Astrocyte (in vitro differentiated cells and primary cell): ENCODE measurements at places on chromosomes 1 and 21.
A peak's percentile ranks its signal among the peaks of the same experiment; 100 is the strongest.

- no peak for DNase-seq
- H3K27ac ChIP-seq = no peak overlapping the region
- H3K36me3 ChIP-seq = no peaks in the 10 kb centered on the region
- H3K4me1 ChIP-seq = peaks cover 34% of the 10 kb centered on the region
Observed at GRCh38 chr1:214524824-214525223, 26.6 kb downstream of the PTPN14 start.

DNA sequence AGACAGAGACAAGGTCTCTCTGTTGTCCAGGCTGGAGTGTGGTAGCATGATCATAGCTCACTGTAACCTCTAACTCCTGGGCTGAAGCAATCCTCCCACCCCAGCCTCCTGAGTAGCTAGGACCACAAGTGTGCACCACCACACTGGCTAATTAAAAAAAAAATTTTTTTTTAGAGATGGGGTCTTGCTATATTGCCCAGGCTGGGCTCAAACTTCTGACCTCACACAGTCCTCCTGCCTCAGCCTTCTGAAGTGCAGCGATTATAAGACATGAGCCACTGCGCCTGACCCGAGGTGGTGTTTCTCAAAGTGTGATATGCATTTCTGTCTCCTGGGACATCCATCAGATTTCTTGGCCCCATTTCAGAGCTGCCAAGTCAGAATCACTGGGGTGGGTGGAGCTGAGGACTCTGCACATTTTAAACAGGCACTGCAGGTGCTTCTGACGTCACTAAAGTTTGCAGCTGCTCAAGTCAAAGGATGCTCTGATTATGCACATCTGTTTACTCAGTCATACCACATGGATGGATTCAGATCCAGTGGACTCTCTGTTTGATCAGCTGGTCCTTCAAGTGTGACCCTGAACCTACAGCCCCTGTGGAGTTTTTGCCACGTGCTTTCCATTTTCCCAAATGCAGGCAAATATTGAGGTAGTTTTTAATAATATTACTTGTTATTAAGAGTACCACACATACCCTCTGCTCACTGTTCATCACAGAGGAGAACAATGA is 21.4 kb downstream of the TGFB2 start:
- no peak for DNase-seq
- peaks cover 54% of the 10 kb centered on the region for H3K4me1 ChIP-seq
- no peak overlapping the region for H3K27ac ChIP-seq
- H3K36me3 ChIP-seq = peaks cover 25% of the 10 kb centered on the region
- no peak overlapping the region for H3K4me3 ChIP-seq
- H3K27me3 ChIP-seq = no peaks in the 10 kb centered on the region

DNA sequence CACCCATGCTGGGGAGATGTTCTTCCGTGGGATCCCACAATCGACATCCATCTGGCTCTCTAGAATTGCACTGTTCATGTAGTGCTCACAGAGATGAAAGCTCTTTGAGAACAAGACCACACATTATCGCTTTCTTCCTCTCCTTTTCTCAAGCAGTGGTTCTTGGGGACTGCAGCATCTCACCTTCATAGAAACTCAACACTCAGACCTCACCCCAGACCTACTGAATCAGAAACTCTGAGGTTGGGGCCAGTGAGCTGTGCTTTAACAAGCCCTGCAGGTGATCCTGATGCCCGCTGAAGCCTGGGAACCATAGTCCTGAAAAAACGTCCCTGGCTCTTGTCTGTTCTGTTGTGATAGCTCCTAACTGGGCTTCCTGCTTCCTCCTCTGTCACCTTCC is 251.3 kb upstream of the FGGY start:
- H3K4me3 ChIP-seq = no peak overlapping the region
- H3K27me3 ChIP-seq = no peaks in the 10 kb centered on the region
- H3K36me3 ChIP-seq = no peaks in the 10 kb centered on the region
- DNase-seq = no peak

DNA sequence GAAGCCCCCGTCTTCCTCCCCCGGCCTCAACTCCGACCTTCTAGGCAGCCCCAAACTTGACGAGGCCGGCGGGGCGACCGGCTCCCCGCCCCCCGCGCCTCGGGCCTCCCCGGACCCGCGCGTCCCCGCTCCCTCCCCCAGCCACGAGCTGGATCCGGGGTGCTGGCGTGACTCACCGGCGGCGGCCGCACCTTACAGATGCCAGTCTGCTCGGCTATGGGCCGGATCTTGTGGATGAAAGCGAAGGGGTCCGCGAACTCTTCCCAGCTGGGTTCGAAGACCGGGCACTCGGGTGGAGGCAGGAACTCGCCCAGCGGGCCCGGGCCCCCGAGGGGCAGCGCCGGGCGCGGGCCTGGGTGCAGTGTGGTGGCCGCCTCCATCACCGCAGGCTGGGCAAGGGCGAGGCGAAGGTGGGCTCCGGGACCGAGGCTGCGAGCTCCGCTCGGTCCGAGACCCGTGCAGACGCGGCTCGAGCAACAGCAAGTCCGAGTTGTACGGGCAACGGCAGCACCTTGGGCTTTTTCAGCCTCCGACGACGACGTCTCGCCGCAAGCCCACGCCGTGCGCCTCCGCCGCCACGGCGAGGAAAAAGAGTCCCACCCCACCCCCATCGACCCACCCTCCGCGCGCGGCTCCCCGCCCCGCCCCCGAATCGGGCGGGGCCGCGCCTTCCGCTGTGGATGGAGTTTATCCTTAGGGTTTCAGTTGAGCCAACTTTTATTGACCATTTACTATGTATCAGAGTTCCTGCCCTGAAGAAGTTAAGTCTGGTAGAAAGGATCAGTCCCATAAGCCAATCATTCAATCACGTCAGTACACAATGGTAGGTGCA is at the start of gene KDM5B:
Gene KDM5B (minus strand): TSS at position 496 of the 832 bp plus-strand sequence. CDS start 116 bp downstream, at position 380.
- peak within 1 kb of the TSS; percentile 90 for H3K4me3 ChIP-seq
- H3K4me1 ChIP-seq = peaks cover 29% of the 10 kb centered on the region
- no peaks in the 10 kb centered on the region for H3K36me3 ChIP-seq
- H3K27me3 ChIP-seq = no peaks in the 10 kb centered on the region
- peak within 1 kb of the TSS; percentile 91 for H3K27ac ChIP-seq
- peak; percentile 62 for DNase-seq

DNA sequence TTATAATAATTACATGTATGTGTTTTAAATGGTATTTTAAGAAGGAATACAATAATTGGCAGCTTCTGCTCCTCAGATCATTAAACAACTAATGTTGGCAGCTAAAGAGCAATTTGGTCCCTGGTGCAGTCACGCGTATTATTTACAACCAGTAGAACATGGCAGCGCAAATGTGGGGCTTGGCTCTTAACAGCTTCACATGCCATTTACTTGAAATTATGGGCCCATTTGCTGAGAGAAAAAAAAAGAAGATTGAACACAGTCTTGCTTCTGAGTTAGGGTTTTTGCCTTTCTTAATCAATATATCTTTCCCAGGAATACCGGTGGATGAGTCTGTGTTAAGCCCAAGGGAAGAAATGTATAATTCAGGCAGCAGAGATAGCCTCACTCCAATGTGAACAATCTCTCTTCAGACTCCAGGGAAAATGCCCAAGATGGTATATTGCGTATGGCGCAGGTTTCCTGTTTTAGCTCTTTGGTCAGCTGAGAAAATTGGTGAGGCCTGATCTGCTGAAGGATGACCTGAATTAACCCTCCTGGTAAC is 174.5 kb downstream of the DISC1 start:
- H3K4me3 ChIP-seq = no peak overlapping the region
- peaks cover 10% of the 10 kb centered on the region for H3K4me1 ChIP-seq

DNA sequence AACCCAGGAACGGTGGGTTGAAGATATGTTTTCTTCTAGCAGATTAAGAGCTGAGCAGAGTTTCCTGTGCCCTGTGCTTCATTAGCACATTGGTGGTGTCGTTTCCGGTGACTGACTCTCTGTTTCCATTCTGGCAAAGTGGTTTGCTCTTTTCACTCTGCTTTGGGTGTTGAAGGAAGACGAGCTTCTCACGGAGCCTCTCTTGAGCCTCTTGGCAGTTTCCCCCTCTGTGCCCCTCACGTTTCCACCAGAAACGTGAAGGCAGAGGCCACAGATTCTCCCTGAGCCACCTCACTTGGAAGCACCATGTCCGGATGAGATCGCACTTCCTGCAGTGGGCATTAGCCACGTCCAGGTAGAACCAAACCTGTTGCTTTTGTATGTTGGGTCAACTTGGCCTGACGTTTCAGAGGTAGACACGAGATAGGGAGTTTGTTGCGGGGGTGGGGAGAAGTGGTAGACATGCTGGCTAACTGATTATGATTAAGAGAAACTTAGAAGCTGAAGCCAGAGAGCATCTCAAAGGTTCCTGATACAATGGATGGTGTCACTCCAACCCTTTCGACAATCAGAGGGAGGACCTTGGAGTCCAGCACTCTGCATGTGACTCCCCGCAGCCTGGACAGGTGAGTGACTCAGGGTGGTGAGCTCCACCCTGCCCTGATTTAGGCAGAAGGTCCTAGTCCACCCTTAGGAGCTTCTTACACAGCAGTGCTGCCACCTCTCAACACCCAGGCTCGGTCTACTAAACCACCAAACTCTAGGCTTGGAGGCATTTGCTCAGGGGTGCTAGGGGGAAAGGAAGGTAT is at the start of gene LAX1:
Gene LAX1 (plus strand): TSS at position 155 of the 809 bp plus-strand sequence. CDS start 383 bp downstream, at position 538.
- no peak within 1 kb of the TSS for H3K4me3 ChIP-seq
- no peaks in the 10 kb centered on the region for H3K4me1 ChIP-seq
- DNase-seq = no peak

DNA sequence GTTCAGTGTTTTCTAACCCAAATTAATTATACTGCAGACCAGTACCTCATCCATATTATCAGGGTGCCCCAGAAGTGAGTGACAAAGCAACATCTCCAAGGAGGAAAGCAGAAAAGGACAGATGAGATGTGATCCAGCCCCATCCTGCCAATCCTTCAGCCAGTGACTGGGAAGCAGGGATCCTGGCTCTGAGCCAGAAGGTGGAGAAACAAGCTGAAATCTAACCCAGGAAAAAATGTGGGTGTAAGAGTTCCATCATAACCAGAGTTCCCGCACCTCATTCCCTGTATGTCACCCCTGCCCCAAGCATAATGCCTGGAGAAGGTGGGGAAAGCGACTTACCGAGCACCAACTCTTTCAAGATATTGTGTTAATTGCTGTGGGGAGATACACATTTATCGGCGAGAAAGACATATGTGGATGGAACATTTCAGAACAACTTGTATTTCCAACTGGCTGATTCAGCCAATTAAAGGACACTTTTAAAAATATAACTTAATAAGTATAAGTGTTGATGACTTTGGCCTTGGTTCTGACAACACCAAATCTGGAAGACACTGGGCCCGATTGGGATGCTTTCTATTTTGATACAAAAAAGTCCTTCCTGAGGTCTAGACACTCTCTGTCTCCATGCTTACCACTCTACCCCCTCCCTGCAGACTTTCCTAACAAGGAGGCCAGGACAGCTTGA is 14.9 kb downstream of the PLEKHA6 start:
- DNase-seq = no peak
- H3K27me3 ChIP-seq = no peaks in the 10 kb centered on the region
- H3K36me3 ChIP-seq = no peaks in the 10 kb centered on the region
- peaks cover 13% of the 10 kb centered on the region for H3K4me1 ChIP-seq
- H3K27ac ChIP-seq = no peak overlapping the region

GRCh38 chr1:204201348-204202040 is 5.2 kb upstream of the KISS1 start:
- no peak for DNase-seq
- H3K4me3 ChIP-seq = no peak overlapping the region
- no peaks in the 10 kb centered on the region for H3K36me3 ChIP-seq

GRCh38 chr1:246526915-246527314 is 19.8 kb upstream of the SMYD3 start:
- H3K4me3 ChIP-seq = no peak overlapping the region
- DNase-seq = no peak
- no peaks in the 10 kb centered on the region for H3K4me1 ChIP-seq
- no peaks in the 10 kb centered on the region for H3K36me3 ChIP-seq
- H3K27ac ChIP-seq = no peak overlapping the region

DNA sequence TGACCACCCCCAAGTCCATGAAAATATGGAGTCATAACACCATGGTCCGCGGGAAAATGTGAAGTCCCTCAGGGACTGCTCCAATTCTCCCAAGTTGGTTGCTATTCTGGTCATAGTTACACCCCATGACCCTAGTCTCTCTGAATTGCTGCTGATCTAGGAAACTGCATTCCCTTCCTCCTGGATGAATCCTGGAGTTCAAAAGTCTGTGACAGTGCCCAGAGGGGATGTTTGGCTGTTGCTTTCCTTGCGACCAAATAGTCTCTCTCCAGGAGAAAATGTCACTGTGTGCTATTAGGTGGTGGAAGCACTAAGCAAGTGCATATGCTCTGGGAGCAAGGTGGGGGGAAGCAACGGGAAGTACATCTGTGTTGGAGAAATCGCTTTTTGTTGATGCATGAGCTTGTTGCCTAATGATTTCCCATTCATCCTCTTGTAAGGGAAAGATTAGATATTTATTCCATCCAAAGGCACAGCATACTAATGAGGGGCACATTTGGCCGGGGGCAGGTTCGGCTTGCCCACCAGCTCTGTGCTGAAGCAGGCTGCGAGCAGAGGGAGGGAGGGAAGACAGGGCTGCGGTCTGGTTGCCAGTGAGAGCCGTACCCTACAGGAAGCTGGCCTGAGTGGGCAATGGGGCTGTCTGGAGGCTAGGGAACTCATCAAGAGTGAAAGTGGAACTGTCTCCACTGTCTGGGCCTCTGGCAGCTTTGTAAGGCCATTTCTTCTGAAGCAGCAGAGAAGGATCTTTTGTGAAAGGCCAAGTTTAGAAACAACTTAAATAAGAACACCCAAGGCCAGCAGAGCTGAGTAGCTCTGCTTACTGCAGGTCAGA is 27.2 kb downstream of the SYT6 start:
- no peak overlapping the region for H3K27ac ChIP-seq
- H3K4me1 ChIP-seq = peaks cover 10% of the 10 kb centered on the region
- no peak for DNase-seq
- H3K36me3 ChIP-seq = no peaks in the 10 kb centered on the region
- H3K4me3 ChIP-seq = no peak overlapping the region

- no peak overlapping the region for H3K27ac ChIP-seq
- peak; percentile 60 for DNase-seq
- H3K4me3 ChIP-seq = no peak overlapping the region
- H3K4me1 ChIP-seq = no peaks in the 10 kb centered on the region
- H3K36me3 ChIP-seq = no peaks in the 10 kb centered on the region
- peaks cover 25% of the 10 kb centered on the region for H3K27me3 ChIP-seq
Observed at GRCh38 chr1:183349201-183349711, 68.9 kb downstream of the NMNAT2 start.

- H3K27ac ChIP-seq = peak overlapping the region; percentile 99
- no peaks in the 10 kb centered on the region for H3K27me3 ChIP-seq
- peak overlapping the region; percentile 70 for H3K4me3 ChIP-seq
- peaks cover 39% of the 10 kb centered on the region for H3K4me1 ChIP-seq
- no peaks in the 10 kb centered on the region for H3K36me3 ChIP-seq
Observed at GRCh38 chr1:32703479-32704291, 1.1 kb upstream of the SYNC start.

- DNase-seq = peak; percentile 16
- no peaks in the 10 kb centered on the region for H3K27me3 ChIP-seq
- H3K4me3 ChIP-seq = no peak overlapping the region
Observed at GRCh38 chr1:174217787-174218574, 58.7 kb downstream of the RABGAP1L start.

DNA sequence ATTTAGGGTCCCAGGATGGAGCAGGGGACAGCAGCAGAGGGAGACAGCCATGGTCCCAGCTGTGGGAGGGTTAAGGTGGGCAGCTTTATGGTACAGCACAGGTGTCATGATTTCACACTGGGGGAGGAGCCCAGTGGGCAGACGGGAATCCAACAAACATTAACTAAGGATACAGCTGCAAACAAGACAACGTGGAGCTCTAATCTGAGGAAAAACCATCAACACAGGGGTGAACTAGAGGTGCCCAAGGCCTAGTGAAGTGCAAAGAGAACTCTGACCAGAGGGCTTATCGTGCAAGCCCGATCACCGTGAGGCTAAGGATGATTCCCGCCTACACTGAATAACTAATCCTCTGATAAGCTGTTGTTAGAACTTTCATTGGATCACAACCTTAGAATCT is 18.7 kb downstream of the ECE1 start:
- DNase-seq = no peak
- no peak overlapping the region for H3K27ac ChIP-seq
- no peaks in the 10 kb centered on the region for H3K27me3 ChIP-seq
- H3K36me3 ChIP-seq = peaks cover 36% of the 10 kb centered on the region
